COLO829 (cell line): ENCODE measurements at places on chromosomes 1 and 21.

GRCh38 chr1:240474133-240474614 is 137.8 kb downstream of the GREM2 start:
- DNase-seq, result peak; percentile 57

- DNase-seq, result no peak
Observed at GRCh38 chr1:195831789-195832188, 776.5 kb downstream of the KCNT2 start.

DNA sequence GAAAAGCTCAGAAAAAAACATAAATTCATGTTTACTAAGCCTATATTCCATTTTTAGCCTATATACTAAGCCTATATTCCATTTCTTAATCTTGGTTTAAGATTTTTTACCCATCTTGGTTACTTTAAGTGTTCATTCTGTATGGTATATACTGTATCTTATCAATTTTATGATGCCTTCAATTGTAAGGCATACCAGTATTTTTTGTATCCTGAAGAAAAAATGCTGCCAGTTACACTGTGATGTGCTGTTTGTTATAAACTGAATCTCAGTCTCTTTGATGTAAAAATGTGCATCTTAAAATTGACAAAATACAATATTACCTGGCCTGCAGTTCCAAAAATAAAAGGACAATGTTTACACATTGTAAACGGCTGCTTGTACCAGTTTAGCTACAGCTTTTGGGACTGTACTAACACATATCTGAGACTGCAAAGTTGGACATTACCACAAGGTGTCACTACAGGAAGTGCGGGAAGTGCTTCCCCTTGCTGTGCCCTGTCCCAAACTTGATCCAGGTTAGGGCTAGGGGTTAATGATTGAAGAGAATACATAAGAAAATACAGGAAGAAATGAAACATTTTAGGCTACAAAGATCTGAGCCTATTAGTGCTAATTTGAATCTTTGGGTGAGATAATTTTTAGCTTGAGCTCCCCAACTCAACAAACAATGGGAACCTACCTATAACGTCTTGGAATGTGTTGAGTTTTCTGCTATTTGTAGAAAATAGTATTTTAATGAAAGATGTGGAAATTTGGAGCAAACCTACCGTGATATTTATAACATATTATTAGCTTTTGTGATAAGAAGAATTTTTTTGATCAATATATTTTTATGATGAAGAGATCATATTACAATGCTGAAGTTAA is 108.9 kb downstream of the LBR start:
- DNase-seq, result peak; percentile 63

DNA sequence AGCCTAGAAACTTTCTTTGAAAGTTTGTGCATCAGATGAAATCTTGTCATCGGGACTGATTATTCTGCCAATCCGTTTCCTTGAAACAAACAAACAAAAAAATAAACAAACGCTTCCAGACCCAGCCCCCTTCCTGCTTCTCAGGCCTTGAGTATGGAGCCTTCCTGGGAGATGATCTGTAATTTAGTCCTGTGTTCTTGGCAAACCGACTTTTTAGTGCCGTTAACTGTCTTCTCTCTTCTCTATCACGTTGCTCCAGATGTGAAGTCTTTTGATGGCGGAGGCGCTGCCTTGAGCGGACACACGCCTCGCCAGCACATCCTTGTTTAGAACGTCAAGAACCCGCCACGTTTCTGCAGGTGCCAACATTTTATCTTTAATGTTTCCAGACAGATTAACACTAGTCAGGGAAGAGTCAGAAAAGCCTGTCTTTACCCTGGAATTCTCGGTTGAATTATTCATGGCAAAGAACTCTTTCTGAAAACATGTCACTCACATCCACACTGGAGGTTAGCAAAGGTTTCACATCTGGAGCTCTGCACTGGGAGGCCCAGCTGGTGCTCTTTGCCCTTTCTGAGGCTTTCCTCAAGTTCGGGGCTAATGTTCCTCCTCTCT is 265.7 kb upstream of the C1orf174 start:
- DNase-seq, result no peak

GRCh38 chr1:208291923-208292711 is 47.9 kb upstream of the PLXNA2 start:
- no peak for DNase-seq

- DNase-seq, result no peak
Observed at GRCh38 chr21:38793926-38794713, 11.6 kb upstream of the ETS2 start.

DNA sequence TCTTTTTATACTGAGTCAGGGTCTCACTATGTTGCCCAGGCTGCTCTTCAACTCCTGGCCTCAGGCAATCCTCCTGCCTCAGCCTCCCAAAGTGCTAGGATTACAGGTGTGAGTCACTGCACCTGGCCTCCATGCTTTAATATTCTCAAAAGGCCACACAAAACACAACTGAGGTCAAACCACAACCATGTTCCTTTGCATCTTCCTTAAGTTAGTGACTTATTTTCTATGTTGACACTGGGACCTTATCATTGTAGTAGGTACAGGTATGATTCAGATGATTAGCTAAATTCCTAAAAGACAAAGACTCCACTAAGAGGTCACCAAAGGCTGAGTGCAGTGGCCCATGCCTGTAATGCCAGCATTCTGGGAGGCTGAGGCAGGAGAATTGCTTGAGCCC is 131.9 kb upstream of the ATP1B1 start:
- no peak for DNase-seq

GRCh38 chr1:9908871-9909233 is 1.2 kb downstream of the CTNNBIP1 start:
- DNase-seq, result no peak

DNA sequence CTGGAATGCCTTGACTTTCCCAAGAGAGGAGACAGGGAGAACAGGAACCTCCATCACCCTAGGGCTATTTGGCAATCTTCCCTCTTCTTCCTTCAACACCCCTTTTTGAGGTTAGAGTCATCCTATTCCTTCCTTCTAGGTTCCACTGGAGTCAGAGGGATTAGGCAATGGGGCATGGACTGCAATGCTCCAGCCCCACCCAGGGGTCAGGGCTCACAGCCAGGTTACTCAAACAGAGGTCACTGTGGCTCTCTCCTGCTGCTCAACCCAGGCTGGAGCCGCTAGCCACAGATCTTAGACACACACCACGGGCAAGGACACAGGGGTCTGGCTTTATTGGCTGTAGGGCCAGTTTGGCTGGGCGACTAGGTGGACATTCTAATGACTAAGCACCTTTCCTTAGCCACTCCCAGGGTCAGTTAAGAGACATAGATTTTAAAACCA is 145.5 kb upstream of the NRIP1 start:
- no peak for DNase-seq
